RWPE2 (cell line): ENCODE measurements at places on chromosomes 1 and 21.
A peak's percentile ranks its signal among the peaks of the same experiment; 100 is the strongest.

DNA sequence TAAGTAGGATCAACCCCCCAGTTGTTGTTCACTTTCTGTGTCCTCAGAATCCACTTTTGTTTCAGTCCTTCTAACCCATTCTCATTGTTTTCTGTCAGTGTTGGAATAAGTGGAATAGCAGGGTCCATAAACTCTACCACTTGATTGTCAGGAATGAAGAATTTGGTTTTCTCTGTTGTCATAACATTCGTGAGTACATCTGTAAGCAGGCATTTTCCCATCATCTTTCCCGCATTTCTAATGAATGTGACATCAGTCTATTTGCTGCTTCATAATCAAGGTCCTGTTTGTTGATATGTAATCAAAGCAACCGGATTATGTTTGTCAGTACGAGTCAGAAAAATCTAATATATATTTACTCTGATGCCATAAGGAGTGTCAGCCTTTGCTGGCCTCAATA, 147.1 kb downstream of the KIF26B start:
- H3K27me3 ChIP-seq: peaks cover 6% of the 10 kb centered on the region
- DNase-seq: no peak
- no peaks in the 10 kb centered on the region for H3K4me1 ChIP-seq
- no peaks in the 10 kb centered on the region for H3K36me3 ChIP-seq

GRCh38 chr1:74822851-74823401, 90.0 kb downstream of the TYW3 start:
- H3K27me3 ChIP-seq: no peaks in the 10 kb centered on the region
- H3K4me1 ChIP-seq: no peaks in the 10 kb centered on the region
- no peak overlapping the region for H3K4me3 ChIP-seq
- no peaks in the 10 kb centered on the region for H3K36me3 ChIP-seq
- no peak for DNase-seq

GRCh38 chr1:33167650-33168447, 14.0 kb downstream of the TRIM62 start:
- no peak overlapping the region for H3K27ac ChIP-seq
- H3K36me3 ChIP-seq: no peaks in the 10 kb centered on the region
- no peaks in the 10 kb centered on the region for H3K4me1 ChIP-seq
- H3K27me3 ChIP-seq: no peaks in the 10 kb centered on the region

DNA sequence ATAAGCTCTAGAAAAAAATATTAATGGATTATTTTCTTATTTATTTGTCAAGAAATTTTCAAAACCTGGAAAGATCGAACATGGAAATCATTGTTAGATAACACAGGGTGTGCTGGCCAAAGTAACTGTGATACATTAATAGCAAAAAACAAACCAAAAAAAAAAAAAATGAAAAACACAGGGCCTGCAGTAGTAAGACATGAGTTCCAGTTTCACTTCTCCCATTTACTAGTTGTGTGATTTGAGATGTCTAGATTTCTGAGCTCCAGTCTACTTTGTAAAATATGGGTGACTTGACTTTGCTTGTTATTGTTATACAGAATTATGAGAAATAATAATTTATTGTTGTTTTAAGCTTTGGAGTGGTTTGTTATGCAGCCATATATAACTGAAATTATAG, 13.6 kb downstream of the FAM177B start:
- H3K4me1 ChIP-seq: no peaks in the 10 kb centered on the region
- H3K4me3 ChIP-seq: no peak overlapping the region
- no peak for DNase-seq
- no peaks in the 10 kb centered on the region for H3K27me3 ChIP-seq

DNA sequence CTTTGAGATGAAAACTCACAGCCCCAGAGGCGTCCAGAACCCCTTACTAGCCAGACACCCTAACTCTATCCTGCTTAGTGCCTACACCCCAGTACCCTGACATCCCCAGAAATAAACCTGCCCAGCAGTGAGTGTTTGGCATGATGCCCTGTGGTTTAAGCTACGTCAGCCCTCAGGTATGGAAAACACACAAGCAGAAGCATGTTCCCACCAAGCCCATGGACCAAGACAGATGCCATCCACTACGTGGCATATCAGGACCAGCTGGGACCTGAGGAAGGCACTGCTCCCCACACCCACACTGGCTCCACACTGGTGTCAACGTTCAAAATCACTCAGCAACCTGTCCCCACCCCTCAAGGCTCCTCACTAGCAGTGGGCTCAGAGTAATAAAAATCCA, 116.4 kb downstream of the SYT2 start:
- peak overlapping the region; percentile 94 for H3K27ac ChIP-seq
- DNase-seq: peak; percentile 91
- H3K27me3 ChIP-seq: no peaks in the 10 kb centered on the region
- no peaks in the 10 kb centered on the region for H3K36me3 ChIP-seq
- no peak overlapping the region for H3K4me3 ChIP-seq

GRCh38 chr1:165533254-165533653, 10.5 kb upstream of the LRRC52 start:
- no peak overlapping the region for H3K4me3 ChIP-seq
- no peak overlapping the region for H3K27ac ChIP-seq
- no peaks in the 10 kb centered on the region for H3K36me3 ChIP-seq
- DNase-seq: no peak
- H3K27me3 ChIP-seq: no peaks in the 10 kb centered on the region

DNA sequence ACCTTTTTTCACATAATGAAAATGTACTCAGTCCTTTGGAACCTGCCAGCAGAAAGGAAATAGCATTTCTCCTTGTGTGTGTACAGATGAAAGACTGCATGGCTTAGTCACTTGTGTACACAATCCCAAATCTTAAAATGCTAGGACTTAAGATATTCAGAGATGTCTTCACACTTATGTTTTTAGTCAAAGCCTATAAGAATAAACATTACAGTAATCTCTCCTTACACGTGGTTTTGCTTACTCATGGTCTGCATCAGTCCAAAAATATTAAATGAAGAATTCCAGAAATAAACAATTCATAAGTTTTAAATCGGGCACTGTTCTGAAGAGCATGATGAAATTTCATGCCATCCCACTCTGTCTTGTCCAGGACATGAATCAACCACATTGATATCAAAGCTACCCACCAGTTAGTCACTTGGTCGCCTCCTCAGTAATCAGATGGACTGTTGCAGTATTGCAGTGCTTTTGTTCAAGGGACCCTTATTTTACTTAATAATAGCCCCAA, 75.7 kb upstream of the RRP15 start:
- H3K4me1 ChIP-seq: peaks cover 12% of the 10 kb centered on the region
- no peak overlapping the region for H3K4me3 ChIP-seq
- no peak for DNase-seq
- H3K27me3 ChIP-seq: no peaks in the 10 kb centered on the region
- H3K27ac ChIP-seq: no peak overlapping the region

- peak within 1 kb of the TSS; percentile 78 for H3K27ac ChIP-seq
- DNase-seq: peak; percentile 95
- H3K4me1 ChIP-seq: peaks cover 9% of the 10 kb centered on the region
Measured at GRCh38 chr1:84506002-84506728, at the start of the genes GNG5 and SPATA1. TSS of gene GNG5 (minus strand) at chr1:84506581. CDS start at chr1:84506091, 490 bp downstream. TSS of gene SPATA1 (plus strand) at chr1:84506386. CDS start at chr1:84516360, 9,974 bp downstream.

GRCh38 chr1:209780268-209780667, 4.1 kb downstream of the C1orf74 start:
- no peaks in the 10 kb centered on the region for H3K27me3 ChIP-seq
- DNase-seq: no peak
- H3K27ac ChIP-seq: no peak overlapping the region

GRCh38 chr1:218349348-218350034, 4.4 kb downstream of the TGFB2 start:
- H3K27me3 ChIP-seq: no peaks in the 10 kb centered on the region
- H3K36me3 ChIP-seq: no peaks in the 10 kb centered on the region
- no peak overlapping the region for H3K4me3 ChIP-seq
- peaks cover 10% of the 10 kb centered on the region for H3K4me1 ChIP-seq

GRCh38 chr1:16167331-16168143, 11.7 kb upstream of the EPHA2 start:
- peak overlapping the region; percentile 61 for H3K27ac ChIP-seq
- H3K4me3 ChIP-seq: peak overlapping the region; percentile 41
- H3K27me3 ChIP-seq: no peaks in the 10 kb centered on the region
- peaks cover 34% of the 10 kb centered on the region for H3K4me1 ChIP-seq

DNA sequence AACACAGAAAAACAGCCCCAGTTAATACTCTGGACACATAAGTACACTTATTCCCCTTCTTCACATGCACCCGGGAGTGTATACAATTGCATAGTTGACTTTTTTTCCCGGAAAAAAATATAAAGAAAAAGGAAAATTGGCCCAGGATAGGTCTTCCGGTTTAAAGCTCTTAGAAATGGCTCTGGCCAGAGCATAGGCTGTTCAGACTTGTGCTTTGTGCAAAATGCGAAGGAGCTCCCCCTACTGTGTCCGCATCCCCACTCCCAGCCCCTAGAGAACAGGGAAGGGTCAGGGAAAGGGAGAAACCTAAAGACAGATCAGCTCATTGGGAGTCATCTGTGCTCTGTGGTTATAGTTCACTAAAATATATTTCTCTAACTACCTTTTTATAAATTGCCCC, 5.5 kb upstream of the MTMR11 start:
- peaks cover 27% of the 10 kb centered on the region for H3K4me1 ChIP-seq
- no peak overlapping the region for H3K27ac ChIP-seq
- no peak for DNase-seq
- H3K27me3 ChIP-seq: no peaks in the 10 kb centered on the region

GRCh38 chr1:63277195-63278192, 44.9 kb upstream of the FOXD3 start:
- H3K4me3 ChIP-seq: no peak overlapping the region
- no peaks in the 10 kb centered on the region for H3K4me1 ChIP-seq
- no peaks in the 10 kb centered on the region for H3K36me3 ChIP-seq
- H3K27ac ChIP-seq: no peak overlapping the region
- peaks cover 23% of the 10 kb centered on the region for H3K27me3 ChIP-seq

- H3K4me1 ChIP-seq: no peaks in the 10 kb centered on the region
- no peak for DNase-seq
- H3K36me3 ChIP-seq: no peaks in the 10 kb centered on the region
- H3K27me3 ChIP-seq: peaks cover 4% of the 10 kb centered on the region
- H3K4me3 ChIP-seq: no peak overlapping the region
Measured at GRCh38 chr1:63024132-63024531, 240.2 kb downstream of the ATG4C start.

- peak overlapping the region; percentile 74 for H3K27ac ChIP-seq
- no peaks in the 10 kb centered on the region for H3K27me3 ChIP-seq
- H3K36me3 ChIP-seq: no peaks in the 10 kb centered on the region
- peaks cover 14% of the 10 kb centered on the region for H3K4me1 ChIP-seq
Measured at GRCh38 chr1:23578311-23578996, 19.2 kb upstream of the ID3 start.

DNA sequence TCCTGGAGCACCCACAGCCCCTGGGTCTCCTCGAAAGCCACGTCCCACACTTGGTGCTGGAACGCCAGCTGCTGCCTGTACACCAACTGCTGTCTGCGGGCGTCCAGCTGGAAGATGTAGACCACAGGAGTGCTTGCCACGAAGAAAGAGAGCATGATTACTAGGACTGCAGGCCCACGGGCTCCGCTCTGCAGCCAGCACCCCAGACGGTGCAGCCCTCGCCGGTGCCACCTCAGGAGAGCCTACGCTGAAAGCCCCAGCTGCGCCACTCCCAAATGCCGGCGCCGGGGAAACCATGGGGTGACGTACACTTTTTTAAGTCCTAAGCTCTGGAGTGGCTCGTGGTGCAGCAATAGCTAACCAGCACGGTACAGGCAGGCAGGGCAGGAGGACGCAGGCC, 25.7 kb downstream of the WDR4 start:
- no peaks in the 10 kb centered on the region for H3K27me3 ChIP-seq
- no peak overlapping the region for H3K4me3 ChIP-seq
- DNase-seq: peak; percentile 51
- H3K36me3 ChIP-seq: peaks cover 85% of the 10 kb centered on the region
- H3K4me1 ChIP-seq: no peaks in the 10 kb centered on the region

DNA sequence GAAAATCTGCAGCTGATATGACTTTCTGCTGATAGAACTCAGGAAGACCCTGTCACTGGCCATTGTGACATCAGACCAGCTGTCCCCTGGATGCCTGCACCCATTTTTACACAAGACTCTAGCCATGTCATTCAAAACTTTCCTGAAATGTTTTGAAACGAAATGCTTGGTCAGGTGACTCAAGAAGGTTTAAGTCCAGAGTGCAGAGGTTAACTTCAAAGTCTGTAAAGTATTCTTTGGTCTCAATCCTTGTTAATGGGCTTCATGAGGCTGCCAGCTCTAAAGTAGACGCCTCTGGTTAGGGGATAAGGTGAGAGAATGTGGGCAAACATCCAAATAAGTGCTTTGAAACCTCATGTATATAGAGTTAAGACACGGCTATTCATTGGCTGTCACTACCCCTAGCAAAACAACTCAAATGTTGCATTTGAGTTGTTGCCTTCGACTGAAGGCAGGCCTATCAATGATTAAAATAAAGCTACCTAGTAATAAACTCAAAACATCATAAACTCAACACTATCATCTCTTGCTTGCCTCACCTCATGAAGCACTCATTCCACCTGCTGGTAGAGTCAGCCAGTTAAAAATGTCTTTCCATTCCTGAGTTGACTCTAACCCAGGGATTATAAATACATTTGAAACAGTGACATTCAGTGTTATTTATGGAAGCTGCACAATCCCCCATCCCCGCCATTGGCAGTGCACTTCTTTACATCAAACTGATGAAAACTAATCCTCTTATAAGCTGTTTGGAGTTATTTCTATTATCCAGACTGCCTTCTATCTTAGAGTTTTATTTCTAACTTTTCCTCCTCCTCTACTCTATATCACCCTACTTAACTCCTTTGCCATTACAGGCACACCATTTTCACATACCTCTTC, 26.0 kb downstream of the RABIF start:
- H3K4me1 ChIP-seq: no peaks in the 10 kb centered on the region
- no peaks in the 10 kb centered on the region for H3K36me3 ChIP-seq
- DNase-seq: no peak
- H3K27ac ChIP-seq: no peak overlapping the region

DNA sequence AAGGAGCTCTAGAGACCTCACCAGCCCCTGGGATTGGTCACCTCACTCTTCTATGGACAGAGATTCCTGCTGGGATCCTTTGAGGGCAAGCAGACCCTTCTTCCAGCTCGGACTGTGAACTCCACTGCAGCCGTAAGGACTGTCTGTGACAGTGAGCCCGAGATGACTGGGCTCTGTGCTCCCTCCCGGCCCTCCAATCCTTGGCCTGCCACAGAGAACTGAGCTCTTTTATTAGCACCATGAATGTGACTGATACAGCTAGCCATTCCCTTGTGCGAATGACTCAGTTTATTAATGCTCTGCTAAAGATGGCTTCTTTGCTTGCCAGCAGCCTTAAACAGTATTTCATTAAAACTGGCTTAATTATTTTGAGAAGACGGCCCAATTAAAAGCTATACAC, 194.6 kb upstream of the LMO4 start:
- no peak for DNase-seq
- H3K4me3 ChIP-seq: no peak overlapping the region
- no peaks in the 10 kb centered on the region for H3K27me3 ChIP-seq
- H3K4me1 ChIP-seq: peaks cover 3% of the 10 kb centered on the region
- H3K36me3 ChIP-seq: no peaks in the 10 kb centered on the region

GRCh38 chr1:22750685-22751051, 40.0 kb downstream of the EPHB2 start:
- H3K36me3 ChIP-seq: no peaks in the 10 kb centered on the region
- no peaks in the 10 kb centered on the region for H3K27me3 ChIP-seq
- H3K4me1 ChIP-seq: peaks cover 48% of the 10 kb centered on the region
- no peak overlapping the region for H3K4me3 ChIP-seq
- H3K27ac ChIP-seq: peak overlapping the region; percentile 91
- DNase-seq: no peak

- H3K27me3 ChIP-seq: no peaks in the 10 kb centered on the region
- no peak overlapping the region for H3K4me3 ChIP-seq
- H3K27ac ChIP-seq: no peak overlapping the region
Measured at GRCh38 chr1:59195151-59195550, 101.7 kb upstream of the FGGY start.
